ENCODE measurements at places on chromosomes 7 and 10.

DNA sequence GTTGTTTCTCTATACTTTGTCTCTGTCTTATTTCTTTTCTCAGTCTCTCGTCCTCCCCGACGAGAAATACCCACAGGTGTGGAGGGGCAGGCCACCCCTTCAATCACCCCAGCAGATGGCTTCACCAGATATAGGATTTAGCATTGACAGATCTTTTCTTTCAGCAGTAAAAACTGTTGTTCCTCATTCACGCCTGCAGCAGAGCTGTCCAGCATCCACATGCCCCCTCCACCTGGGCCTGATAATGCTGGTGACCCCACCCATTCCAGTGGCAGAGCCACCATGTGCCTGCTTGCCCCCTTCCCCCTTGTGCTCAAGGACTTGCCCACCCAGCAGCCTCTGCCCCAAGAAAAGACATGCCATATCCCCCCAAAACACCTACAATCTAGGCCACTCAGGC, 15.5 kb downstream of the FRG2B start:
- H3K27me3 ChIP-seq = no peaks in the 10 kb centered on the region
- H3K4me1 ChIP-seq = no peaks in the 10 kb centered on the region
- no peaks in the 10 kb centered on the region for H3K36me3 ChIP-seq
- H3K27ac ChIP-seq = no peak overlapping the region

DNA sequence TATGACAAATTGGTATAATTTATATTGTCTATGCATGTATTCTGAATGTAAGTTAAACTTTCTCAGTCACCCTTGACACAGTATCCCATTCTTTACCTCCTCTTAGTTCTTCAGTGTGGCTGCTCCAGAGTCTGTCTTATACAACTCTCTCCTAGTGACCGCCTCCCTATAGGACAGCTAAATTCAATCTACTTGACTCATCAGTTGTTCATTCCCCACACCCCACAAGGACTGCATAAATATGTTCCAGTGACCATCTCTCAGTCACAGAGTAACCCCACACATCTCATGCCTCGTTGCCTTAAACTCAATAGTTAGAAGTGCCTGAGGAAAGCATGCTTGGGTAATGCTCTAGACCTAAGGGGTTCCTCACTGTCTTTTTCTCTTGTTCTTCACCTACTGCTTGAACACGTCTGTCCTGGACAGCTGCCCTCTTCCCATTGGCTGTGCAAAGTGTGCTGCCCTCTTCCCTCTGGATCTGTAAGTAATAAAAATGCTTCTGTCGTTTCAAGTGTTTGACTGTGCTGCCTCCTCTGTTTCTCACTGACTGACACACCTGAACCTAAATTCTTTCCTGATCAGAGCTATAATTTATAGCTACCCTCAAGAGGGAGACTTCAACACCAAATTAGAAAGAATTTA, 494.6 kb upstream of the GRM3 start:
- H3K4me1 ChIP-seq = no peaks in the 10 kb centered on the region
- no peaks in the 10 kb centered on the region for H3K27me3 ChIP-seq
- H3K27ac ChIP-seq = no peak overlapping the region
- DNase-seq = no peak

- peak overlapping the region; percentile 46 for H3K4me3 ChIP-seq
- no peak for DNase-seq
- no peaks in the 10 kb centered on the region for H3K4me1 ChIP-seq
These were observed 37.4 kb downstream of the RASGEF1A start for GRCh38 chr10:43229208-43230061.

DNA sequence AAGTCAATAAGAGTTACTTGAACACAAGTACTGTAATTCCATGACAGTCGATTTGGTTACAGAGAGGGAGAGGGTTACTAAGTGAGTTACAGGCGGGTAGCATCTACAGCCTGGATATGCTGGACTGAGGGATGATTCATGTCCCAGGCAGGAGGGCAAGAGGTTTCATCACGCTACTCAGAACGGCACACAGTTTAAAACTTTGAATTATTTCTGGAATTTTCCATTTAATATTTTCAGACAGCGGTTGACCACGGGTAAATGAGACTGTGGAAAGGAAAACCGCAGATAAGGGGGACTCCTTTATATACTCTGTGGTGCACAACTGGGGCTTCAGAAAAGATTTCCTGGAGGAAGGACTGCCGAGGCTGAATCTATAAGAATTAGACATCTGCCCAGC, 25.7 kb upstream of the LRRC4 start:
- peaks cover 6% of the 10 kb centered on the region for H3K4me1 ChIP-seq
- H3K4me3 ChIP-seq = no peak overlapping the region
- DNase-seq = no peak
- no peaks in the 10 kb centered on the region for H3K36me3 ChIP-seq

- H3K4me1 ChIP-seq = peaks cover 73% of the 10 kb centered on the region
- H3K27me3 ChIP-seq = no peaks in the 10 kb centered on the region
- no peak overlapping the region for H3K4me3 ChIP-seq
These were observed 43.1 kb downstream of the CUX1 start for GRCh38 chr7:101860316-101861217.

GRCh38 chr7:73810998-73811360, 19.8 kb upstream of the CLDN4 start:
- DNase-seq = no peak
- no peaks in the 10 kb centered on the region for H3K4me1 ChIP-seq
- H3K27ac ChIP-seq = no peak overlapping the region
- H3K36me3 ChIP-seq = no peaks in the 10 kb centered on the region
- H3K27me3 ChIP-seq = no peaks in the 10 kb centered on the region
